ENCODE measurements at places on chromosomes 11 and 22.
A peak's percentile ranks its signal among the peaks of the same experiment; 100 is the strongest.

DNA sequence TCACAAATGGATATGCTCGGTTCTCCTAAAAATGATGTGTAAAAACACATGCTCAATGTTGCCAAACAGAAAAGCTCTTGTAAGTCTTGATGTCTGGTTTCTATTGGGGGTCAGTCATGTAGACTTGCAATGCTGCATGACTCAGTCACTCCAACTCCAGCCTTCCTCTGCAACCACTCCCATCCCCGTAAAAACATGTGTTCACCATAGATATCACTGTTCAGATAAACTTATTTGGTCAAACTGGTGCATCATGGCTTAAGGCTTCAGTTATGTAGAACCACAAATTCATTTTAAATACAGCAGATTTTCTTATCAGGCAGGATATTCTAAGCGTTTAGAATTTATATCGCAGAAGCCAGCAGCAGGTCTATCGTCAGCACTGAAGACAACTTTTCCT lies 298.4 kb upstream of the LUZP2 start:
- DNase-seq = no peak
- no peaks in the 10 kb centered on the region for H3K27me3 ChIP-seq
- H3K36me3 ChIP-seq = peaks cover 4% of the 10 kb centered on the region
- no peak overlapping the region for H3K4me3 ChIP-seq
- H3K4me1 ChIP-seq = no peaks in the 10 kb centered on the region

- H3K4me3 ChIP-seq = no peak overlapping the region
- no peak for DNase-seq
- no peak overlapping the region for H3K27ac ChIP-seq
Measured at GRCh38 chr11:61168800-61169199, 7.6 kb upstream of the VPS37C start.

DNA sequence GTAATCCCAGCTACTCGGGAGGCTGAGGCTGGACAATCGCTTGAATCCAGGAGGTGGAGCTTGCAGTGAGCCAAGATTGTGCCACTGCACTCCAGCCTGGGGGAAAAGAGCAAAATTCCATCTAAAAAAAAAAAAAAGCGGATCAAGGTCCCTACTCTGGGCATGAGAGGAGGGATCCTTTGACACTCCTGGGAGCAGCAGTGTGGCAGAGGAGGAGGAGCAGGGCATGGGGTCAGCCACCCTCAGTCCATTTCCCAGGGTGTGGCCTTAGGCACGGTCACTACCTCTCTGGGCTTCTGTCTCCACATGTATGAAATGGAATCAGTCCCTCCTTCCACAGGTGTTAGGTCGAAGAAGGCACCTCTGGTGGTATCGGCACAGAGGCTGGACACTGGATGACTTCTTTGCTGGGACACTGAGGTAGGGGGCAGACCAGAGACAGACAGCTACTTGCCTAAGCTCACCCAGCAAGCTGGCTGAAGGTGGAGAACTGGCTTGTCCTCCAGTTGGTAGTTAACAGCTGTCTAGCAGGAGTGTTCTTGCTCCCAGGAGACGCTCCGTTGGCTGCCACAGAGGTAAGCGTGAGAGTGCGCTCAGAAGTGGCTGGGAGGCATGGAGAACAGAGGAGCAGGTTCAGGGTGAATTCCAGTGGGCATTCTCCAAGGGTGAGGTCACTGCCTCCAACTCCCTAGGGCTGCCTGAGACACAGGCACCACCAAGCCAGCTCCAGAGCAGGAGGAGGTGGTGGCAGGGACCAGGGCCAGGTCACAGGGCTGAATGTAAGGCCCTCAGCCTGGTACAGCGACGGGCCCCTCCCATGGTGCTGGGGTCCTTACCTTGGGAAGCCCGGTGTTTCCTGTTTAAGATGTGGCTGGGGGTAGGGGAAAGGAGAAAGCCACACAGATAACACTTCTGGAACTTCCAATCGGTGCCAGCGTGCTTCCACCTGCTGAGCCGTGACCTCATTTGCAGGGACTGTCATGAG lies 19.5 kb downstream of the TXN2 start:
- H3K27me3 ChIP-seq = no peaks in the 10 kb centered on the region
- peaks cover 6% of the 10 kb centered on the region for H3K4me1 ChIP-seq
- H3K27ac ChIP-seq = peak overlapping the region; percentile 35
- H3K36me3 ChIP-seq = peaks cover 3% of the 10 kb centered on the region
- DNase-seq = no peak
- no peak overlapping the region for H3K4me3 ChIP-seq

GRCh38 chr11:34601085-34601444 lies 19.8 kb upstream of the EHF start:
- H3K27ac ChIP-seq = no peak overlapping the region
- DNase-seq = no peak
- H3K36me3 ChIP-seq = no peaks in the 10 kb centered on the region
- no peak overlapping the region for H3K4me3 ChIP-seq
- H3K27me3 ChIP-seq = peaks cover 7% of the 10 kb centered on the region

- no peaks in the 10 kb centered on the region for H3K36me3 ChIP-seq
- no peak overlapping the region for H3K4me3 ChIP-seq
- no peaks in the 10 kb centered on the region for H3K27me3 ChIP-seq
- DNase-seq = no peak
- peaks cover 26% of the 10 kb centered on the region for H3K4me1 ChIP-seq
Measured at GRCh38 chr11:83004746-83005556, 66.7 kb downstream of the RAB30 start.

- no peak overlapping the region for H3K27ac ChIP-seq
- no peaks in the 10 kb centered on the region for H3K4me1 ChIP-seq
- no peak for DNase-seq
- H3K36me3 ChIP-seq = no peaks in the 10 kb centered on the region
Measured at GRCh38 chr11:35483131-35483820, 42.1 kb downstream of the PAMR1 start.

- H3K36me3 ChIP-seq = peaks cover 56% of the 10 kb centered on the region
- H3K27ac ChIP-seq = peak overlapping the region; percentile 71
- peaks cover 66% of the 10 kb centered on the region for H3K4me1 ChIP-seq
- H3K4me3 ChIP-seq = peak overlapping the region; percentile 68
Measured at GRCh38 chr11:64853709-64854108, 9.3 kb upstream of the CDC42BPG start.

GRCh38 chr22:25845985-25846745 lies 104.2 kb downstream of the MYO18B start:
- H3K4me1 ChIP-seq = no peaks in the 10 kb centered on the region
- DNase-seq = no peak
- peaks cover 9% of the 10 kb centered on the region for H3K27me3 ChIP-seq
- no peak overlapping the region for H3K4me3 ChIP-seq
- no peak overlapping the region for H3K27ac ChIP-seq

DNA sequence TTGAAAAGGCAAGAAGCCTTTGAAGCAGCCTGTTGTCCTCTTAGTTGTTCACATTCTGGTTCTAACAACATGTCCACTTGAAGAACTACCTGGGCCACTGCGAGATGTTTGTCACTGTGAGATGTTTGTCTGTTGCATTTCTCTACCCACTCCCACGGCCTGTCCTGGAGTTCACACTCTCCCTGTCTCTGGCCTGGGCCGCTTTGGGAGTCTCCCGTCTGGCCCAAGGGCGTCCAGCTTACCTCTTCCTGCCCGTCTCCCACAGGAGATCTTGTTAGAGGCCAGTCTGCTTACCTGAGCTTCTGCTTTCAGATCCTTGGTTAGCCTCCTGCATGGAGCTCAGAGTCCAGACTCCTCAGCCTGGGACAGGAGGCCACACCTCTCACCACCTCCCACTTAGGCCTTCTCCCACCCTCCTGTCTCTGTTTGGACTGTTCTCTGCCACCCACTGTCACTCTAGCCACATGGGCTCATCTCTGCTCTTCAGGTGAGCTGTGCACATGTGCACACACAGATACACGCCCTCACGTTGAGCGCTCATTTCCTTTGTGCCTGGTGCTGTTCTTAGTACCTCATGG lies 66.0 kb downstream of the TBC1D22A start:
- H3K4me1 ChIP-seq = peaks cover 54% of the 10 kb centered on the region
- no peak overlapping the region for H3K4me3 ChIP-seq
- DNase-seq = no peak
- no peaks in the 10 kb centered on the region for H3K27me3 ChIP-seq

DNA sequence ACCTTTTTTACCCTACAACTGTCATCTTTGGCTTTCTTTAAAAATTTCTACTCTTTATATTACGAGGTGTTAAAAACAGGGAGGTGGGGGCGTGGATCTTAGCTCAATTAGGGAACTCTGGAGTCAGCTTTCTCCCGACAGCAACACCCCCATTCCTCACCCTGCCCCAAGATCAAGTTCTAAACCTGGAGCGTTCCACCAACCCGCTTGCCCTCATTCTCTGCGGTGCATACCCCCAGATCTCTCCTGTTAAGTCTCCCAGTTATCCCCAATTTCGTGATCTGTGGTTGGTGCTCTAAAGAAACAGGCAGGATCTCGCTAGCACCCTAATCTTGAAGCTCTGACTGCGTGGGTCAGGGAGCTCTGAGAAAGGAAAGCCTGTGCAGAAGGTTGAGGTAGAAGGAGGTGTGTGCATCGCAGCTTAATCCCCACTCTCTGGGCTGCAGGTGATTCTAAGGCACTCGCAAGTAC lies 177.3 kb upstream of the NTM start:
- no peaks in the 10 kb centered on the region for H3K36me3 ChIP-seq
- no peak overlapping the region for H3K27ac ChIP-seq
- no peak for DNase-seq
- no peak overlapping the region for H3K4me3 ChIP-seq

DNA sequence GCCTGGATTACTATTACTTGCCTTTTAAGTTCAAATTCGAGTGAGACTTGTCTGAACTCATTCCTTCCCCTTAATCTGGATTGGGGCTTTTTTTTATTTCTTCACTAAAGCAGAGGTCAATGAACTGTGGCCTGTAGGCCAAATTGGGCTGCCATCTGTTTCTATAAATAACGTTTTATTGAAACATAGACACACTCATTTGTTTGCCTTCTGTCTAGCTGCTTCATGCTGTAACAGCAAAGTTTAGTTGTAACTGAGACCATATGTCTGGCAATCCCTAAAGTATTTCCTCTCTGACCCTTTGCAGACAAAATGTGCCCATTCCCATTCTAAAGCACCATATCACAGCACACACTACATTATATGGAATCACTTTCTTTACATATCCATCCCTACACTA lies 207.9 kb upstream of the ISX start:
- no peaks in the 10 kb centered on the region for H3K27me3 ChIP-seq
- H3K4me3 ChIP-seq = no peak overlapping the region
- H3K4me1 ChIP-seq = no peaks in the 10 kb centered on the region
- no peak overlapping the region for H3K27ac ChIP-seq

- peaks cover 2% of the 10 kb centered on the region for H3K36me3 ChIP-seq
- peaks cover 15% of the 10 kb centered on the region for H3K4me1 ChIP-seq
- peak overlapping the region; percentile 51 for H3K4me3 ChIP-seq
- H3K27me3 ChIP-seq = peaks cover 71% of the 10 kb centered on the region
- no peak overlapping the region for H3K27ac ChIP-seq
Measured at GRCh38 chr22:41975299-41976069, 6.2 kb downstream of the SEPTIN3 start.
